CD14-positive monocyte (primary cell): ENCODE measurements at places on chromosomes 1 and 21.
A peak's percentile ranks its signal among the peaks of the same experiment; 100 is the strongest.

- no peak for DNase-seq
These were observed 633.8 kb downstream of the PTPRC start for GRCh38 chr1:199272628-199273086.

DNA sequence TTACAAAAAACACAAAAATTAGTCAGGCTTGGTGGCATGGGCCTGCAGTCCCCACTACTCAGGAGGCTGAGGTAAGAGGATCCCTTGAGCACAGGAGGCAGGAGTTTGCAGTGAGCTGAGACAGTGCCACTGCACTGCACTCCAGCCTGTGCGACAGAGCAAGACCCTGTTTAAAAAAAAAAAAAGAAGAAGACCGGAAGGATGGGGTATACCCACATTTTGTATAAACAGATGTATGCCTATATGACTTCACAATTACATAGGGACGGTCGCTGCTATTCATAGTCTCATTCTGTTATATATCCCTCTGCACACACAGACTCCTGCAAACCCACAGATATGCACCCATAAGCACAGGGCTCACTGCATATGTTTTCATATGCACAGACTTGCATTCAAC is 12.7 kb downstream of the LCK start:
- DNase-seq, result no peak

- peak; percentile 42 for DNase-seq
These were observed 5.1 kb downstream of the HSPB7 start for GRCh38 chr1:16012590-16013219.

DNA sequence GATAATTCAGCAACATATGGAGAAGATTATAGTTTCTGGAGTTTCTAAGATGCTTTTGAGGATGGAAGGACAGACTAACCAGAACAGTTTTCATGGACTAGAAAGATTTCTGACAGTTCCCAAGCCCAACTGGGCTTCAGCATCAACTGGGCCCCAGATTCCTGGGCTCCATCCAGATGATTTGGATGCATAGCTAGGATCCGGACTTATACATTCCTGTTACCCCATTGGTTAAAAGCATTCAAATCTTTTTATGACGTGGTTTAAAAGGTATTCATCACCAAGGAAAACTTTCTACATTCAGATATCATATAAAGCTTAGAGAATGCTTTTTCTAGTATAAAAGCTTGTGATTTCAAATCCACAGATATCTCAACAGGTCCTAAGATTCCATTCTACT is 29.7 kb downstream of the TSHB start:
- no peak for DNase-seq

- no peak for DNase-seq
These were observed 6.5 kb downstream of the PARS2 start for GRCh38 chr1:54757833-54758232.
